ENCODE measurements at places on chromosomes 13 and 19. TPM values are rescaled to one million over a fixed set of nuclear protein-coding genes. Genes with fewer than 3 reads are reported as not detected.

DNA sequence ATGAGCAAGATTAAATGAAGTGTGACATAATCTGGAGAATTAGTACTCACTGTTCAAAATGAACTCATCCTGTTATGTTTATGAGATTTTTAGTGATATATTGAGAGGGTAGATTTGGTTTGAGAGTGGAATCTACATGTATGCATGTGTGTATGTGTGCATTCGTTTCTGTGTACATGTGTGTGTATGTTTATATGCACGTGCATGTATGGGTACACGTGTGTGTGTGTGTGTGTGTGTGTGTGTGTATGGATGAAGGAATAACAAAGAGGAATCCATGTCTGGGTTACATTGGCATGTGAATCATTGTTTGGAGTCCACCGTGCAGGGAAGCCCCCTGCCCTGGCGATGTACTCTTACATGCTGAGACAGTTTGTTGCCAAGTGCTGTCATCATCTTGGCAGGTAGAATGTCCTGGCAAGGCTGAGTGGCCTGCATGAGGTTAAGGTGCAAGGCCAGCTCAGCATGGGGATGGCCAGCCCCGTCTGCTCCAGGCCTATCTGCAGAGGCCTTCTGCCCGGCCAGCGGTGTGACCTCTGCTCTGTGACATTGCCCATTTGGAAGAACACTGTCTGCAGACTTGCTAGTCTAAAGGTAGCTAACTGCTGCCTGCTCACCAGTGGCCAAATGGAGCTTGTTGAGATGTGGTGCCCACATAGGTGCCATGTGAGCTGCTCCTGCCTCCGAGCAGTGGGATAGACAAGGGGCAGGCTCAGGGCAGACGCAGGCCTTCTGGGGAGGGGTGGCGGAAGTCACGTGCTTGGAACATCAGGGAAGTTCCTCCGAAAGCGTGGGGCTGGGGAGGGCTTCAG is 222.3 kb downstream of the TEX29 start:
- H3K27ac ChIP-seq = no peak overlapping the region
- H3K27me3 ChIP-seq = no peaks in the 10 kb centered on the region
- H3K4me1 ChIP-seq = no peaks in the 10 kb centered on the region
- H3K4me3 ChIP-seq = no peak overlapping the region

DNA sequence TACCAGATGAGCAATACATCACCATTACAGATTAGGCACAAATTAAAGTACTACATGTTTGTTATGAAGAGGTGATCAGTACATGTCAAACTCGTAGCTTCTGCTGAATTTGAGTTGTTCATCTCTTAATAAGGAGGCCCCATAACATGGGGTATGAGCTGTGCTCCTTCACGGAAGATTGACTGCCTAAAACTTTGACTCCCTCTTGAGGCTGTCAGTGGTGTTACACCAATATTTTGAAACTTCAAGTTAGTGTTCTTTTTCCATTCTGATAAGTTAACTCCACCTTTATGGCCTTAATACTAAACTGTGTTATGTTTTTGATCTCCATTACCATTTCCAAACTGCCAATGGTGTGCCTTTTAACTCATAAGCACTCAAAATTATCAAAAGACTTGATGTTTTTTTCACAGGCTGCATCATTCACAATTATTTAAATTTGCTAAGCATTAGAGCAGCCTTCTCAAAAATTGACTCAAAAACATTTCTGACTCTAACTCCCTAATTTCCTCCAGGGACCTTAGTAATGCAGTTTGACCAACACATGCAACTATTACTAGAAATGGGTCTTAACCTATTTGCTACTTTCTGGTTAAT is 1591.5 kb downstream of the PCDH9 start:
- no peak overlapping the region for H3K4me3 ChIP-seq
- no peak overlapping the region for H3K27ac ChIP-seq
- no peak for DNase-seq
- no peaks in the 10 kb centered on the region for H3K27me3 ChIP-seq
- no peaks in the 10 kb centered on the region for H3K36me3 ChIP-seq

- no peaks in the 10 kb centered on the region for H3K27me3 ChIP-seq
- no peak overlapping the region for H3K4me3 ChIP-seq
- peaks cover 55% of the 10 kb centered on the region for H3K36me3 ChIP-seq
- no peak for DNase-seq
- no peak overlapping the region for H3K27ac ChIP-seq
These were observed 3.2 kb downstream of the ZNF726 start for GRCh38 chr19:23917856-23918255.

- H3K4me3 ChIP-seq = no peak overlapping the region
- no peaks in the 10 kb centered on the region for H3K36me3 ChIP-seq
- no peak overlapping the region for H3K27ac ChIP-seq
- no peaks in the 10 kb centered on the region for H3K4me1 ChIP-seq
These were observed 17.7 kb upstream of the KLF5 start for GRCh38 chr13:73040968-73041596.

ZNF616 gene
- total RNA-seq = 4.1 TPM

OR7C1 gene
- not detected for total RNA-seq

ZNF98 gene
- not detected for total RNA-seq

C13orf42 gene
- not detected for total RNA-seq

Data from activated T-helper 1 cell treated with anti-CD3 and anti-CD28 coated beads, Interleukin-12 subunit alpha, Interleukin-12 subunit beta, Interleukin-2, Interleukin-4 antibody, amounts not matched to agents 30 ng/mL and 10 ng/mL and 1 ng/mL, durations not matched to agents 14 hours and 24 hours and 36 hours (primary cell).